AG20443 (cell line): ENCODE measurements at places on chromosomes 4 and X.
A peak's percentile ranks its signal among the peaks of the same experiment; 100 is the strongest.

DNA sequence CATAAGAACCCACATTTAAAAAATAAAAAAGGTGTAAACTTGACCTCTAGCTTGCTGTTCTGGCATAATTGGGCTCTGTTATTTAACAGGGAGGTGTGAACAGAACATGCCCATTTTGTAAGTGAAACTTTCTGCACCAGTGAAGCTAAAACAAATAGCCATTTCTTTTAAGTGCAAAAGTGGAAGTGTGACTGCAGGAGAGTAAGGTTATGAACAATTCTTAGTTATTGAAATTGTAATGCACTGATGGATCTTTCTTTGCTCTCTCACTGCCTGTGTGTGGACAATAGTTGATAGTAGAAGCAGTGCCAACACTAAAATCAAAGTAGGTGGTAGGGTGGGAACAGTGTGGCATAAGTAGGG is 12.6 kb downstream of the P2RY10 start:
- DNase-seq: no peak

GRCh38 chr4:1092026-1092982 is 21.1 kb downstream of the RNF212 start:
- DNase-seq: no peak

DNA sequence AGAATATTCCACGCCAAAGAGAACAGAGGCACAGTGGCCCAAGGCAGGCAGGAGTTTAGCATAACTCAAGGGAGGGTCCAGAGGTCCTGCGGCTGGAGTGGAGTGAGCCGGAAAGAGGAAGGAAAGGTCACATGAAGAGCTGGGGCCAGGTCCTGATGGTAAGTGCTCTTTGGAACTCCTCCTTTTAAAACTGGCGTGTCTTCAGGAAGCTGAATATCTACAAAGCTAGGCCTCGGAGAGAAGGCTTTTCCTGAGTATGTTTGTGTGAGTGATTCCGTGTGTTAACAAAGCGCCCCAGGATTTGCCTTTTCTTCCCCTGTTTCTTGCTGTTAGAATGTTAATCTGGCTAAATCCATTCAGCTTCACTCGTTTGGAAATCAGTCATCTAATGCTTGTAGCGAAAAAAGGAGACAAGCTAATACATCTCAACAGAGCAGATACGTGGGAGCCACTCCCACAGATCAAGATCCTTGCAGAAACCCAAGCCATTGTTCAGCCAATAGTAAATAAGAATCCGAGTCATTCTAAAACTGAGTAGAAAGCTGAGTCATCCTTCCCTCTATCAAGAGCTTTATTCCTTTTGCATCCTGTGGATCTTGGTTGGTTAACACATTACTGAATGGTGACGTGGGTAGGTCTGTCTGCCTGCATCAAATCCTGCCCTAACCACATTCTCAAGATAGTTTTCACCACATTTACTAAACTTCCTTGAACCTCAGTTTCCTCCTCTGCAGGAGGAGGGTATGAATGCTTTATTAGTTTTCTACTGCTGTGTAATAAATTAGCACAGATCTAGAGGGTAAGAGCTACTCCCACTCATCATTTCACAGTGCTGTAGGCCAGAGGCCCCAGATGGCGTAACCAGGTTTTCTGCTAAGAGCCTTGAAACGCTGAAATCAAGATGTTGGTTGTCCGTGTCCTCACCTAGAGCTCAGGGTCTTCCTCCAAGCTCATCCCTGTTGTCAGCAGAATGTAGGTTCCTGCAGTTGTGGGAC is 43.2 kb upstream of the RBM47 start:
- peak; percentile 83 for DNase-seq

- DNase-seq: peak; percentile 9
Observed at GRCh38 chrX:21747558-21747957, 10.4 kb downstream of the SMPX start.

DNA sequence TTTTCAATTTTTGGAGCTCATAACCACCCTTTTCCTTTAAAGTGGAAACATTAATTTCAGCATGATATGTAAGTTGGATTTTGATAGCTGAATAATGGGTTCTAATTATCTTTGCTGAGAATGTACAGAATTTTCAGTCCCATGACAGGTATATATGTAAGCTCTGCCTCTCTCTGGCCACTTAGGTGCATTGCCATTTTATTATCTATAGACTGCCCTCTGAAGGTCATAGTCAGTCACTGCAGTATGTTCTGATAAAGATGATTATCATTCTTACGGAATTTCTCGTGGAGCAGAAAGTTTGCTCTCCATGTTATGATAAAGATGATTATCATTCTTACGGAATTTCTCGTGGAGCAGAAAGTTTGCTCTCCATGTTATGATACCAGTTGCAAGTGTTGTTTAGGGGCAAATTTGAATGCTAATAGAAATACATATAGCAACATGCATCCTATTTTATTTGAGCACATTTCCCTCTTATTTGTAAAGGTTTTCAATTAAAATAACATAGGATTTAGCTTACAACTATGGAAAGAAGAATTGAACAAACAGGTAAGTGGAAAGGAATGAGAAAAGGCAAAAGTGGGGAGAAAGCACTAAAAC is 10.4 kb downstream of the AFP start:
- peak; percentile 24 for DNase-seq

- DNase-seq: no peak
Observed at GRCh38 chrX:45750639-45751038, 550.0 kb upstream of the DIPK2B start.

DNA sequence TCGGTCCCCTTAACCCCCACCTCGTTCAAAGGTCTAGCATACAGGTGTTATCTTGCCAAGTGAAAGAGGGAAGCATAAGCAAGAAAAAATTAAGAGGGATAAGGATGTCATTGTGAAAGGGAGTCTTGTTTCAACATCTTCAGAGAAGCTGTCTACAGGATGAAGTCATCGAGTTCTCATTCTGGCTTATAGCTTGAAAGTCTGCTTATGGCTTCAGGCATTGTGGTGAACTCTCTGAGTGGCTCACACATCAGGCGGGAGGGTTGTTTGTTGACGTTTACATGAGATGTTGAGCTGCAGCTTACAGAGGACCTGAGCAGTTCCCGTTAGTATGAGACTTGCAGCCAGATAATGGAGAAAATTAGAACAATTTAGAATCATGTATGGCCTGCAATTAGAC is 16.6 kb downstream of the MAGEA9B start:
- peak; percentile 40 for DNase-seq

DNA sequence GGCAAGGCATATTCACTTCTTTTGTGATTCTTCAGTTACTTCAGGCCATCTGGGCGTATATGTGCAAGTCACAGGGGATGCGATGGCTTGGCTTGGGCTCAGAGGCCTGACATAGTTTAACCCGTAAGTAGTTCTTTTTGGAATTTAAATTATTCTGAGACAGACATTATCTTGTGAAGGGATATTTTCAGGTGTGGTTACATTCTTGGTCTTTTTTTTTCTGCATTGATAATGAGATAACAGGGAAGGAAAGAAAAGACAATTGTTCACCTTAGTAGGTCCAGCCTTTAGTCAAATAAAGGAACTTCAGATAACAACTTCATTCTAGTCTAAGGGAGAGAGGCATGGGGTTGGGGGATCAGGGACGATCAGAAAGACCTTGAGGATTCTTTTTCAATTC is 74.8 kb downstream of the TEX13C start:
- no peak for DNase-seq

DNA sequence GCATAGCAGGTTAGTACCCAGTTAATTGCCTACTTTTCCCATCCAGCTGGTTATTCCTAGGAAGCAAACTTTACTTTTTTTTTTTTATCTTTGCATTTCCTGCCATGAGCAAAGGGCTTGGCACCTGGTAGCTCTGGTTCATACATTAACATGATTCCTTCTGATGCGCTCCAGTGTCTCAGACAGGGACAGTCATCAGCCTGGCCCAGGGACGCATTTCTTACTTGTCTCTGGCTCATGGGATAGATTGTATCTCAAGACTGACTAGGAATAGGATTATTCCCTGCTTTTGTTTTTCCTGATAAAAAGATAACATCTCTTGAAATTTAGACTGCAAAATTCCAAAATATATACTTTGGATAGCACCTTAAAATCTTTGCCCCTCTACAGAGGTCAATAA is 571.5 kb upstream of the TENM3 start:
- no peak for DNase-seq

GRCh38 chr4:137536789-137537561 is 4.7 kb upstream of the PCDH18 start:
- DNase-seq: no peak

DNA sequence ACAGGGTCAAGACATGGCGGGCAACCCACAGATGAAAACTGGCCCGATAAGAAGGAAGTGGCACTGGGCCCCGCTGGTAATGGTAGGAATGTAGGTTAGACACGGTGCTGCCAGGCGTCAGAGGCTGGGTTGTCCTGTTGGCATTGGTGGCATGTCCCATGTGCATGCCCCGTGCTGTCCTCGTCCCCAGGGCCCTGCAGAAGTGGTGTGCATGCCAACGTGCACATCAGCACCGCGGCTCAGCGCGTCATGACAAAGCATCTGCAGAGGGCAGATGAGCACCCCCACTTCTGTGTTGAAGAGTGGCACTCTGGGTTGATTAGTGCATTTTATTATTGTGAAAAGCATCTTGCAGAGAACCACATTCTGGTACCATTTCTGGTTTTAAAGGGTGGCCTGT is 35.6 kb downstream of the NELFA start:
- no peak for DNase-seq

DNA sequence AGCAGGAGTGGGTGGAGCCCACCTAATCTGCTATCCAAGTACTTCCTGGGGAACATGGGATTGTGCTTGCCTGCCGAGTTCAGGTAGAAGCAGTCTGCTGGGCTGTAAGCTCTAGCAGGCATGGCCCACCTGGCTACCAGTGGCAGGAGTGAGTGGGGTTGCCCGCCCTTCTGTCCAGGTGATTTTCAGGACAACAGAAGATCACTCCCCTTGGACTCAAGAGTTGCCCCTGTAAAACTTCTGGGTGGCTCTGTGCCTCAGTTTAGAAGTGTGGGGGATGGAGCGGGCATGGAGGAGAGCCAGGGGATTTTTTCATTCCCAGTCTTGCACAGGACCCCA is 43.5 kb downstream of the NDST3 start:
- DNase-seq: no peak

DNA sequence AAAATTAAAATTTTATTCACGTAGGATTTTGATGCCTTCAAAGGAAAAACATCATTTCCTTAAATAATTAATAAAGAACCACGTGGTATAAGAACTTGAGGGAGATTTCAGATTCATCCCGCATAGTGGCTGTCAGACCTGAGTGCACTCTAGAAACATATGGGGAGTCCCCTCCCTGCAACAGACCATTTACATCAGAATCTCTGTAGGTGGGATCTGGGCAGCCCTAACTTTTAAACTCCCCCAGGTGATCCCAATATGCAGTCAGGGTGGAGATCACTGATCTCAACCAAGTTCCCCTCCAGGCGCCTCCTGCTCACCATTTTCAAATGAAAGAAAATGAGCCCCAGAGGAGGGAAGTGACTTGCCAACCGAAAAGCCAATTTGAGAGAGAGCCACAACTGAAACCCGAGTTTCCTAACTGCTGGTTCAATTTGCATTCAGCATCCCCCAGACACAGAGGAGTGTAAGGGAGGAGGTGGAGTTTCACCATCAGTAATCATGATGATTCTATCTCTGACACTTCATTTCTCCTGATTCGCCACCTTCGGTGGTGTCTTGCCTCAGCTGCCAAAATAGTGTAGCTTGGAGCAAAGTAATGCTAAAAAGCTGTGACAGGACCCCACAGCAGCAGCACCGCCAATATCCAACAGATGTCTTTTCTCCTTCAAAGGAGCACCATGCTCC is 11.4 kb downstream of the RNF150 start:
- DNase-seq: no peak

DNA sequence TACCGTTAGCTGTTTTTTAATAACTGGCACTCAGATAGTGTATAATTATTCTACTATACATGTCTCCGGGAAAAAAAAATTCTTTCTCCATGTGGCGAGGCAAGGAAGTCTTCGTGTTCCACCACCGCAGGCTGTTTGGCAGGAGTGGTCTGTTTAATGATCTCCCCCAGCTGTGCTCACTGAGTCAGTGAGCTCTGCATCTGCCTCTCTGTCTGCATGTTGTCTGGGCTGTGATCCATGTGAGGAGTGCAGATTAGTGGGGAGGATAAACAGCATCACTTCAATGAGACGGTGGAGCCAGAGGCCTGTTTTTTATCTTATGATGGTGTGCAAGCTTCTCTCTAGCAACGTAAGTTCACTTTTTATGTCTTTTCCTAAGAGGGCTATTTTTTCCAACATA is 69.8 kb downstream of the RPS3A start:
- peak; percentile 95 for DNase-seq

GRCh38 chr4:168588916-168589531 is 92.2 kb downstream of the PALLD start:
- peak; percentile 25 for DNase-seq

- DNase-seq: no peak
Observed at GRCh38 chrX:153353416-153353815, 19.5 kb downstream of the ZNF275 start.

GRCh38 chr4:177105536-177105935 is 204.1 kb upstream of the NEIL3 start:
- DNase-seq: peak; percentile 54

DNA sequence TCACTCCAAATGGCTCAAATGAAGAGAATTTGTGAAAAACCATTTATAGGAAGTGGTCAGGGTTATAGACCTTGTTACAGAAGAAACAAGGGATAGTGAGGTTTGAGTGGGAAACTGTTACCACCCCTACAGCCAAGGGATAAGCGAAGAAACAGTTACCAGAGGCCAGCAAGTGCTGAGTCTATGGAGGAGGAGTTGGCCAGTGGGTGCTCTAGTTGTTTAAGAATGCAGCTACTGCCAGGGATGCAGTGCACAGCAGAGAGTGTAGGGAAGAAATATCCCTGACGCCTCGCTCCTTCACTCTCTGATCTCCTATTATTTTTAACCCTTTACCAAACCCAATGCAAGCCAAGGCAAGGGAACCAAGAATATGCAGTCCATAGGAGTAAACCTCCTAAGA is 15.2 kb upstream of the SYTL4 start:
- no peak for DNase-seq

GRCh38 chr4:89270792-89271191 is 36.8 kb downstream of the GPRIN3 start:
- DNase-seq: no peak

- no peak for DNase-seq
Observed at GRCh38 chr4:144362366-144362765, 221.8 kb upstream of the GYPA start.

- DNase-seq: no peak
Observed at GRCh38 chrX:70497026-70497425, 52.4 kb downstream of the DLG3 start.

DNA sequence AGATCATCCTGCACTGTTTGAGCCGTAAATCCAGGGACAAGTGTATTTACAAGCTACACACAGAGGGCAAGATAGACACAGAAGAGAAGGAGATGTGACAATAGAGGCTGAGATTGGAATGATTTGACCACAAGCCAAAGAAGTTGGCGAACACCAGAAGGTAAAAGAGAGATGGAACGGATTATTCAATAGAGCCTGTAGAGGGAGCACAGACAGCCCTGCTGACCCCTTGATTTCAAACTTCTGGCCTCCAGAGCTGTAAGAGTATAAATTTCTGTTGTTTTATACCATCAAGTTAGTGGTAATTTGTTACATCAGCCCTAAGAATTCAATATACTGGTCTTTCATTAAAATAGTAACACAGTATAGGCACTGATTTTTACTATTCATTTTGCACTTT is 447.8 kb downstream of the FAT4 start:
- no peak for DNase-seq

- peak; percentile 7 for DNase-seq
Observed at GRCh38 chr4:79466621-79467020, 58.6 kb upstream of the GK2 start.
